ENCODE measurements at places on chromosomes 7 and 10.
A peak's percentile ranks its signal among the peaks of the same experiment; 100 is the strongest.

DNA sequence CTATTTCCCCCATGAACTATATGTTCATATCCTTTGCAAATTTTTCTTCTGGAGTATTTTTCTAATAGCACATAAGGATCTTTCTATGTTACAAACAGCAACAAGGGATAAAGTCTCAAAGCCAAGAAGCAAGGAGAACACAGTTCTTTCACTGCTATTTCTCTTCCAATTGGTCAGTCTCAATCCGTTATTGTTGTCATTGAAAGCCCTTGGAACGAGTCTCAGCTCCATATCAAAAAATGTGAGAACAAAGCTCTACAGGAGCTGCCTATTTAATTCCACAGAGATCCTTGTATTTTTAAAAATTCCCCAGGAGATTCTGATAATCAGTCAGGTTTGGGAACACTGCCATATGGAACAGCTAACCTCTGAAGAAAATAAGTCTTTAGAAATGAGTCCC lies 15.7 kb downstream of the SLC35B4 start:
- no peak for DNase-seq

GRCh38 chr7:127650847-127651555 lies 993 bp upstream of the SND1 start:
- DNase-seq, result no peak

DNA sequence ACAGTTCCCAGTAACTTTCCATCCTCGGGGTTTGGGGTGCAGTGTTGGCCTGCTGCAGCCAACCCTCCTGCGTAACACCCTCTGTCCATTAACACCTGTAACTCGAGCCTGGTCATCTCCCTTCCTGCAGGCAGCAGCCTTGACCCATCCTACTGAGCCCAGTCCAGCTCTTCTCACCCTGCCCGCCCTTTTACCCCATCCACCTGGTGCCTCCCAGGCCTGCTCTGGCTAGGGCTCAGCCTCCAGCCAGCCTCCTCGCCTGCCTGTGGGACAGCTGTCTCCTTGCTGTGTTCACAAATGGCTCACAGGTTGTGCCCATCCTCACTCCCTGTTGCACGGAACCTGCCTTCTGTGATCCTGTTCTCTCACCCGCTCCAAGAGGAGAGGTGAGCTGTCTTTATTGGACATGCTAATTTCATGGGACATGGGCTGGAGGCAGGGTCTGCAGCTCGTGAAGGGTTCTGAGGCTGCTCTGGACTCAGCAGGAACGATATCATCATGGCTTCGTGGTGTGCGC lies 277.2 kb upstream of the TCERG1L start:
- no peak for DNase-seq

DNA sequence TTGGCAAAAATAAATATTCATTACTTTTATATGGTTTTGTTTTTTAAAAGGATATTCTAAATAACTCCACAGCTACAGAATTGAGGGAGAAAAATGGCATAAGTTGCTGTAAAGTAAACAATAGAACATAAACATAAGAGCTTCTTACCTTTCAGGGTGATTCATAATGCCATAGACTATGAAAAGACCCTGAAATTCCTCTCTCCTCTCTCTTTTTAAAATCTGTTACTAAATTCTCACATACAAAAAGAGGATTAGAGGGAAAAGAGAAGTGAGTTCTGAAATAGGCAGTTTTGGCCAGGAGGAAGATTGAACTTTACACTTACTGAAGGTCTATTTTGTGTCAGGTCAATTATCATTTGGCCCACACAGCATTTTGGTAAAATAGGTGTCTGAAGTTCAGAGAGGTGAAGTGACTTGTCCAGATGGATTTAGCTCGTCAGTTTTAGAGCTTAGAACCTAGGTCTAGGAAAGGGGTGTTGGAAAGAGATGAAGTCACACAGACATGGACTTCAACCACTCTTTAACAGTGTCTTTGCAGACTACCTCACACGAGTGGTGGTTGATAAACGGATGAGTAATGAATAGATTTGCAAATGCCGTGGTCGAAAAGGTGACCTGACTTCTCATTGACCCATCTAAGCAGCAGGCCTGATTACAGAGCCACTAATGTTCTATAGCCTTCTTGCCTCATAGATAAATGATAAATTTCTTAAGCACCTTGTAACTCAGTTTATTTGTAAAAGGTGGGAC lies 190.6 kb upstream of the CCDC6 start:
- no peak for DNase-seq

GRCh38 chr7:106947244-106947728 lies 82.2 kb downstream of the PIK3CG start:
- peak; percentile 44 for DNase-seq

DNA sequence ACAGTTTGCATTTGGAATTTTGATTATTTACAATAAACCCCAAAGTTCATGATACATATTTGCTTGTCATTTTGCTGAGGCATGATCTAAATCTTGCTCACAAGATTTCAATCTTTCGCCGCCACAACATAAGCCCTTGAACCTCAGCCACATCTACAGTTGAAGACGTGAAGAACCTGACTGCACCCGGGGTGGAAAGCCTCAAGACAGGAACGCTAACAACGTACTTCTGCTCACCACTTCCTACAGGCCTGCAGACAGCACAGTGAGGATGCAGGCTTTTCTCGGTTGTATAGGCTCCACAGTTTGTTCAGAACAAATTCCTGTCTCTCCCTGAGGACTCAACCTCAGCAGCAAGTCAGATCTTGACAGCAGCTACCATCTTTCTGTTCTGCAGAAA lies 393.8 kb upstream of the PRKCQ start:
- DNase-seq, result no peak

DNA sequence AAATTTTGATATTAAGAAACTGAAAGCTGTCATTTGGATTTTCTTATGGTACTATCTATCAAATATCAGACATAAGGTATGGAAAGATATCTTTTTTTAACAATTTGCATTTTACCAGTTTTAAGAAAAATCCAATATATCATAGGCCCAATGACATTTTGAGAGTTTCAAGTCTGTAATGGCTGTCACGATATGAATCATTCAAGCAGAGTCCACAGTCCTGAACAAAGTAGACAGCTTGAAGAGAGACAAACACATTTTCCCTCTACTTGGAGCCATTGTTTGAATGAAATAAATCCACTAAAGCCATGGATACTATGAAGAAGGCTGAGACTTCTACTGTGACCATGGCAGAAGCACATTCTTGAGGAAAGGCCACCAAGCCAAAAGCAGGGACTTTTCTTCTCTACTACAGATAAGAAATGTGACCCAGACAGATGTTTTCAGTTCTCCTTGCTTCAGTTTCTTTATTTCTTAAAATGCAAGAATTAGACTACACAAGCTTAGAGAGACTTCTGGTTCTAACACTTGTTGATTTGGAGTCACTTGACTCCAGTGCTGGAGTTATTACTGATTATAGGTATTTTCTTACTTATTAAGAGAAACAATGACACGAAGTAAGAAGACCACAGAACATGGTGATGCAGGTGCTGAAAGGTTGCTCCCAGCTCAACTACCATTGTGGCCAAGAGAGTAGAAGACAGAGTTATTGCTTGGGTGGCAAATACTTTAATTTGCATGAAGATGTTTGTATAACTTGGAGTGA lies 429.1 kb downstream of the KIF20B start:
- no peak for DNase-seq
